RWPE2 (cell line): ENCODE measurements at places on chromosomes 1 and 21.

- DNase-seq = no peak
Observed at GRCh38 chr21:41411449-41412089, 14.5 kb upstream of the MX1 start.

GRCh38 chr1:229433364-229434004 is 410 bp downstream of the ACTA1 start:
- DNase-seq = no peak

DNA sequence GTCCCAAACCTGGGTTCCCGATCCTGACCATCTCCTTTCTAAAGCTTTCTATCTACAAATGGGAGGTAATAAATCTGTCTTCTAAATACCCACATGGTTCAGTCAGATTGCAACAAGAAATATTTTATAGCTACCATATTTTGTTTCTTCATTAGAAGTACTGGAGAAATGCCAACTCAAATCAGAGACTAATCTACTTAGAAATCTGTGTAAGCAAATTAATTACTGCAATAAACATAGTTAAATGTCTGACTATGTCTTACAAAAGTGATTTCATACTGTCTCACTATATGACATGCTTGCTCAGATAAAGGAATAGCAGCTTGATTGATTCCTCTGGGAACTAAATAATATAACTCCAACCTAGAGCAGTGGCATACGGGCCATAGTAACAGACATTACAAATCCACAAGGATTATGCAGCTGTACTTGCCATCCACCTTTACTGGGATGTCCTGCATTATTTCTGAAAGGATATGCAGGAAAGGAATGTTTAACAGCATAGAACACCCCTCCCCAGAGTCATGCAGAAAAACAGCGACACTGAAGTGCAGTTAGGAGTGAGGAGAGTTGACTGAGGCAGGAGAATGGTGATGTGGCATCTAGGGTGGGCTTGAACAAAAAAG is 80.3 kb downstream of the PCNX2 start:
- DNase-seq = no peak

GRCh38 chr1:35726450-35727433 is 8.1 kb upstream of the C1orf216 start:
- DNase-seq = no peak

- DNase-seq = no peak
Observed at GRCh38 chr1:233513431-233513830, 100.5 kb upstream of the KCNK1 start.
